ENCODE measurements at places on chromosomes 3 and 15.

- peak; percentile 82 for DNase-seq
Observed at GRCh38 chr15:40104865-40105516, 3.7 kb downstream of the BMF start.

DNA sequence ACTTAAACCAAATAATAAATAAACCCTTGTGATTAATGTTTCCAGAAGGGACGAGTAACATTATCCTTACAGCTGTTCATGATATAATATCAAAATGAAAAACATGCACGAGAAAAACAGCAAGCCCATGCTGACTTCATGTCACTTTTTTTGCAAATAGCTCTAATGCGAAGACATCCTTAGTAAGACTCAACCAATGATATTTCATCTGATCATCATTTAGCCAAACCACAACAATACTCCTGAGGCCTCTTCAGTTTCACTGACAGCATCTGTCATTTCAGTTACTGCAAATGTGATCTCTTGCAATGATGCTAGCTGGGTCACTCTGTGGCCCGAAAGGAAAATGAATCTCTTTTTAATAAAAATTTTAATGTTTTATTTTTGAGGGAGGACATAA, 74.0 kb downstream of the POLR2M start:
- DNase-seq = no peak

DNA sequence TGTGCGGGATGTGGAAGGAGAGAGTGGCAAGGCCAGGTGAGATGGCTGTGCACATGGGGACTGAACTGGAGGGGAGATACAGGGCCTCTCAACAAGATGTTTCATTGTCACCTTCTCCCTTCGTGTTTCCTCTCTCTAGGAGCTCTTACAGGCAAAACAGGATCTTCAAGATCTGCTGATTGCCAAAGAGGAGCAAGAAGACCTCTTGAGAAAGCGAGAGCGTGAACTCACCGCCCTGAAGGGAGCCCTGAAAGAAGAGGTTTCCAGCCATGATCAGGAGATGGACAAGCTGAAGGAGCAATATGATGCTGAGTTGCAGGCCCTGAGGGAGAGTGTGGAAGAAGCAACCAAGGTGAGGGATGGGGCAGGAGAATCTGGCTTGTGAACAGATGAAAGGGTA, 85.2 kb downstream of the CGNL1 start:
- DNase-seq = no peak

DNA sequence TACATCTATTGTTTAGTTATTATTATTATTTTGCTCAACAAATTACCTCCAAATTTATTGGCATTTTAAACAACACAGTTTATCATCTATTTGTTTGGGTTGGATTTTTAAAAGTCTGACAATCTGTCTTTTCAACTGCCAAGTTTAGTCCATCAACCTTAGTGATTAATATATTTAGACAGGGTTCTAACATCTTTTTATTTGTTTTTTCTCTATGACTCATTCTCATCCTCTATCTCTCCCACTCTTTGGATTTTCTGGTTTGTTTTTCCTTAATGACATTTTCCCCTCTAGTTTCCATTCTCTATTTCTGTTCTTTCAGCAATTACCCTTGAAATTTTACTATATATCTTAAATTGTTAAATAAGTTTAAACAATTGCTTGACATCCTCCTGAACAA, 41.9 kb downstream of the EMC4 start:
- no peak for DNase-seq

- DNase-seq = no peak
Observed at GRCh38 chr3:188712991-188713390, 458.8 kb upstream of the TPRG1 start.

GRCh38 chr3:141994856-141995255, 118.4 kb downstream of the ATP1B3 start:
- no peak for DNase-seq

DNA sequence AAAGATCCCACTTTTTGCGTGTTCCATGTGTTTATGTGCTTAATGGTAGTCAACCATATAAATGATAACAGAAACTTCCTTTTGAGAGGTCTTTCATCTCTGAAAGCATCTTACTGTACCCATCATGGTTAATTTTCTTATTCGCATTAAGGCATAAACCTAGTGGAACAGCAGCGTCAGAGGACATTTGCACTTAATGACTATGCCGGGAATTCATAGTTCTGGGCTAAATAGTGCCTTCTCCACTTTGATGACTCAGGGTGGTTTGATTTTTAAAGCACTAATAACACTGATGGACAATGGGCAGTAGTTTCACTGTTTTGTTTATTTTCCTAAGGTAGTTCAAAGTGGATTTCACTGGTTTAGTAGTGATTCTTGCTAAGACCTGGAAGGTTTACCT, 455.3 kb downstream of the DIPK2A start:
- DNase-seq = no peak

DNA sequence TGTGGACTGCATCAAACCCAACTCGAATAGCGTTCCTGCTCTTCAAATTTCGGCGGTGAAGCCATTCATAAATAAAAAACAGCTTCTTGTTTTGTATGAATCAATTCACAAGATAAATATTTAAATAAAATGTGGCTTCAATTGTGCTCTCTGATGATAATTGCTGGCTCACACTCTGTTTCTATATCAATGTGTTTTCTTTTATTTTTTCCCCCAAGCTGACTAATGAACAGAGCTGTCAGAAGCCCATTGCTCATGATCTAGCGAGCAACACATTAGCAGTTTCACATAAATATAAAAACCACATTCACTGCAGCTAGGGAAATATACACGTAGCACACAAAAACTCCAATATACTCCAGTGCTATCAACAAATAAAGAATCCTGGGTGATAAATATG, 45.0 kb upstream of the FOXP1 start:
- DNase-seq = no peak

DNA sequence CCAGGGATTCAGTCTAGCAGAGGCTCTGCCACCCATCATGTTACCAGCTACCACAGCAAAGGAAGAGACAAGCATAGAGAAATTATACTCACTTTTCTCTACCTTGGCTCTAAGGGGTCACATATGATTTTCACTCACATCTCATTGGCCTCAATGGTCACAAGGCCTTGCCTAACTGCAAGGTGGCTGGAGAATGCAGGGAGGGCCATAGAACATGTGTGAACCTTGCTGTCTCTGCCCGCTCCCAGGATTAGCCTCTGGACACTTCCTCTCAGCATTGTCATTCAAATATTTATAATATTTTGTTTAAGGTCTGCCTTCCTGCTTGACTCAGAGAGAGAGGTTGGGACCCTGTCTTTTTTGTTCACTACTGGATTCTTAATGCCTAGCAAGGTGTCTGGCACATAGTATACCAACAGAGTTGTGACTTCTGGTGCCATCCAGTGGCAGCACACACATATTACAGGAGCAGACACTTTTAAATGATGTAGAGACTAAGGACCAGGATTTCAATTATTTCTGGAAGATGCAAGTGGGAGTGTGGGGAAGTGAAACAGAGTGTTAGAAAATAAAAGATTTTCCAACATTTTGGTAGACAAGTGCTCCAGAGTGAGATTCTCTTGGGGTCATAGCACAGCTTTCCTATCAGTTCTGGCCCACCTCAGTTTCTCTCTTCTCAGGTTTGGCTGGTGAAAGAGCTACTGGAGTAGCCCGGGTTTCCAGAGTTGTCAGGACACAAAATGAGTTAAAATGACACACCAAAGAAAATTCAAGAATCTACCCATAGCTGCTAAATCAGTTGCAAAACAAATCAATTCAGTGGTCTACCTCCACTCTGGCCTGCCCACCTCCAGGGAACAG, 119.0 kb upstream of the RASGRP1 start:
- DNase-seq = peak; percentile 61

DNA sequence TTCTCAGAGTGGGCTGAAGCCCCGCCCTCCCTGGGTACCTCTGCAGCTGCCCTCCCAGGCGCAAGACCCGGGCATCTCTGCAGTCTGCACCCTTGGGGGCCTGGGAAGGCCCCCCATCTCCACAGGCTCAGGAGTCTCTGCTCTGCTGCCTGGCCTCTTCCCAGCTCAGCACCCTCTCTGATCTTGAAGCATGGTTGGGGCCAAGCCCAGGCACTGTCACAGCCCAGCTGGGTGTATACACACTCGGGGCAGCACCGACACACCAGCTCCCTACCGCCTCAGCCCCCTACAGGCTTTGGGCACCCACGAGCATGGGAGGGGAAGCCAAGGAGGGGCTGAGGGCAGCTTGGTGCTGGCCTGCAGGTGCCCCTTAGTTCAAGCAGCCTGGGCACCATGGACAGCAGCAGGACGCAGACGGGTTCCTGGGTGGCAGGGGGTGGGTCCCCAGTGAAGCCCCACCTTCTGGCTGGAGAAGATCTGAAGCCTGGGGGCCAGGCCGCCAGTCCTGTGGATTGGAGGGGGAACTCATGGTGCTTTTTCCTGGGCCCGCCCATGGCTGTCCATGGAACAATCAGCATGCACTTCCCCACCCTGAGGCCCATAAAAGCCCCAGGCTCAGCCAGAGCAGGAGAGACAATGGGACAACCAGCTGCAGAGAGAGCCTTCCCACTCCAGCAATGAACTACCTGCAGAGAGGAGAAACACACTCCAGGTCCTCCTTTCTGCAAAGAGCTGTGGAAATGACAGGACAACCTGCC, 170.6 kb downstream of the TJP1 start:
- DNase-seq = no peak

DNA sequence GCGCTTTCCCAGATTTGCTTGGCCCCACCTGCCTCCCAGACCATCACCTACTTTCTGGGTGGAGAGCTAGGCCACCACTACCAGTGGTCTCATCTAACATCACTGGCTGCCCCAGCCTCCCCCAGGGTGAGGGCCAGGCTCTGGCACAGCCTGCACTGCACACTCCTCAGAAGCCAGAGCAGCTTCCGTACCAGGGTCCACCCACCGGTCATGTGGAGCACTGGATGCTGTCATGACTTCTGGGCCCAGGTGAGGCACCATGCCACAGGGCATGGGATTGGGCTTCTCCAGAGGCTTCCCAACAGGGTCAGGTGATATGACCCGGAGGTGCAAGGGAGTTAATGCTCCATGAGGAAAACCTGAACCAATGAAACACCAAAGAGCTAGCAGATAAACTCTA, 14.0 kb downstream of the MEGF11 start:
- no peak for DNase-seq

GRCh38 chr3:54045061-54045815, 77.1 kb upstream of the CACNA2D3 start:
- DNase-seq = no peak

DNA sequence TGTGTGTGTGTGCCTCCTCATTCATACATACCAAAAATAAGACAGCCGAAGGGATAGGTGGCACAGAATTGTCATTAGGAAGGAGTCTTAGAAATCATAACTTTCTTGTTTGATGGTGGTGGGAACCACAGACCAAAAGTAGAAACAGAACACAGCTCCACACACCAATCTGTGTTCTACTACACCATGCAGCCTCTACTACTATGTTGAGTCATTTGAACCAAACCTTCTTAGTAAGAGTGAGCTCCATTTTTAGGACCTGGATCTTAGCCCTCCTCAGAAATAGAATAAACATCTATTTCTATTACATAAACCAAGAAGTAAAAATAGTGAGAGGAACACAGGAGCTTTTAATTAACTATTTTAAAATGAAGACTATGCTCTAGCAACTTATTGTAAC, 27.9 kb upstream of the PLCH1 start:
- no peak for DNase-seq

DNA sequence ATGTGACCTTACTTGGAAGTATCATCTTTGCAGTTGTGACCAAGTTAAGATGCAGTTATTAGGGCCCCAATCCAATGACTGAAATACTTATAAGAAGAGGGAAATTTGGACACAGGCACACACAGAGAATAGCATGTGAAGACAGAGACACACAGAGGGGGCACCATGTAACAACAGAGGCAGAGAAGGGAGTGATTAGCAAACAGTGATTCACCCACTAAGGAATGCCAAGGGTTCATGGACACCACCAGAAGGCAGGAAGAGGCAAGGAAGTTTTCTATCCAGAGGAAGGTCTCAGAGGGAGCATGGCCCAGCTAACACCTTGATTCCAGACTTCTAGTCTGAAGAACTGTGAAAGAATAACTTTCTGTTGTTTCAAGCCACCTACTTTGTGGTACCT, 25.0 kb downstream of the SIDT1 start:
- no peak for DNase-seq

GRCh38 chr3:143988306-143988705, 16.7 kb downstream of the DIPK2A start:
- no peak for DNase-seq

DNA sequence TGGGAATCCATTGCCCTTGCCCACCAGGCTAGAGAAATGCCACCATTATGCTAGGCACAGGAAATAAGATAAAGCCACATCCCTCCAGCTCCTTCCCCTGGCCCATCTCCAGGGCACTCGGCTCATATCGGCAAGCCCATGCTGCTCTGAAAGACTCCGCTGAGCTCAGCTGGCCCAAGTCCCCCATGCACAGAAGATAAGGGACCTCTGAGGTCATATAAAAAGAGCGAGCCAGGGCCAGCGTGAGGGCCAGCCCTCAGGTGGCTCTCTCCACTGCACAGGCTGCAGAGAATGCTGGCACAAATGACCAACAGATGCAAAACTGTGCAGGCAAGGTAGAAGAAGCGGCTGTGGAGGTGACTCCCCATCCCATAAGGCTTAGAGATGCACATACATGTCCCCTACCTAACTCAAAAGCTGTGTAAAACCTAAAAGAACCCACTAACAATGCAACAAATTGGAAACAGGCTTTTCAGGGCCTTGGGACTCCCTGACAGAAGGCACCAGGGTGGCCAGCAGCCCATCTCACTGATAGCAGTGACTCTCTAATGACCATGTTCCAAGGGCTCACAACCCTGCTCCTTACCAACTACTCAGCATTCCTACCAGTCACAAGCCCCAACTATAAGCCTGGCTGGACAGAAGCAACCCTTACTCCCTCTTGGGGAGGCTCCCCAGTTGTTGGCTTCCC, 3.0 kb downstream of the RAB6B start:
- DNase-seq = no peak

Data from stimulated activated CD4-positive, alpha-beta T cell treated with anti-CD3 and anti-CD28 coated beads, Interleukin-4, amount 100 ng/mL, for 48 hours (primary cell).